SW 1271 (cell line): ENCODE measurements at places on chromosomes 11 and 22.

GRCh38 chr11:72239849-72240460 is 4.0 kb downstream of the PHOX2A start:
- DNase-seq: no peak

DNA sequence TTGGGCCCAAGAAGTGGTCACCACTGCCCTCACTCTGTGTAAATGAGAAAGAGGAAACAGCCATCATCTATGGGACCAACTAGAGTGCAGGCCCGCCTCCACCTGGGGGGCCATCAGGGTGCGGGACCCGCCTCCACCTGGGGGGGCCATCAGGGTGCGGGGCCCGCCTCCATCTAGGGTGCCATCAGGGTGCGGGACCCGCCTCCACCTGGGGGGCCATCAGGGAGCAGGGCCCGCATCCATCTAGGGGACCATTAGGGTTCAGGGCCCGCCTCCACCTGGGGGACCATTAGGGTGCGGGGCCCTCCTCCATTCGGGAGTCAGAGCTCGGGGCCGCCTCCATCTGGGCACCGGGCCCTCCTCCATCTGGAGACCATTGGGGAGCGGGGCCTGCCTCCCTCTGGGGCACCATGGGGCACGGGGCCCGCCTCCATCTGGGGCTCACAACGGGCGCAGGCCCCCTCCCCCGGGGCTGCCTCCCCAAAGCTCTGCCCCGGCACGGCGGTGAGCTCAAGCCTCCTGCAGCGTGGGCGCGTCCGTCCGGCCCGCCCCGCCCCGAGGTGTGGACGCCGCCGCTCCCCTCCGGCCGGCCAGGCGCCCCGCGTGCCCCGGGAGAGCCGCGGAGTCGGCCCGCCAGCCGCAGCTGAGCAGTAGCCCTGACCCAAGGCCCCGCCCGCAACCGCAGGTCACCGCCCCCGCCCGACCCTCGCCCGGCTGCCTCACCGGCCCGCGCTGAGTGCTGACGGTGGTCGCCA is 512 bp downstream of the TOLLIP start:
- DNase-seq: no peak

- DNase-seq: no peak
These were observed 10.4 kb upstream of the SLCO2B1 start for GRCh38 chr11:75140269-75141138.

DNA sequence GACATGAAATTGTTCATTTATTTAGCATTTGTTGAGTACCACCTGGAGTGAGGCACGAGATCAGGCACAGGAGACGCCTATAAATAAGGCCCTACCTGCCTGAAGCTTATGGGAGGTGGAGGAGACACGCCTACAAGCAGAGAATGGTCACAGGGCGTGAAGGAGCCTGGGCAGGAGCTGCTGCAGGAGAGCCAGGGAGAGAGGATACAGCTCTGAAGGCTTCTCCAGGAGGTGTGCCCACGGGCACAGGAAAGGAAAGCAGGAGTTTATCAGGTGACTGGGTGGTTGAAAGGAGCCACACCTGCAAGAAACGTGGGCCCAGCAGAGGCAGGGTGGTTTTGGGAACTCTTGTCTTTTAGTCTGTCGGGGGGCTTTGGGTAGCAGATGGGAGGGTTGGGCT is 70.3 kb downstream of the BMAL1 start:
- no peak for DNase-seq

GRCh38 chr11:125941619-125942611 is 3.9 kb upstream of the VSIG10L2 start:
- DNase-seq: no peak

DNA sequence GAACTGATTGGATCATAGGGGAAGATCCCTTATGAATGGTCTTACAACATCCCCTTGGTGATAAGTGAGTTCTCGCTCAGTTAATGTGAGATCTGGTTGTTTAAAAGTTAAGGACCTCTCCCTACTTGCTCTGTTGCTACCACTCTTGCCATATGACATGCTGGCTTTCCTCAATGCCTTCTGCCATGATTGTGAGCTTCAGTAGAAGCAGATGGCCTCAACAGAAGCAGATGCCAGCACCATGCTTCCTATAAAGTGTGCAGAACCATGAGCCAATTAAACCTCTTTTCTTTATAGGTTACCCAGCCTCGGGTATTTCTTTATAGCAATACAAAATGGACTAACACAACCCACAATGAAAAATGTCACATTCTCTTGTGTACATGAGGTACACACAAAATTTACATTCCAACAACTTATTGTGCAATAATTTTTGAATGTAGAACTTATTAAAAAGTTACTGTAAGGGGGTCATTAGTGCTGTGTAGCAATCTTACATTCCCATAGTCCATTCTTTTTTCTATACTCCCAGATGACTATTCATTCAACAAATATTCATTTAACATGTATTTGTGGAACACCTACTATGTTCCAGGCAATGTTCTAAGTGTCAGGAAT is 10.3 kb downstream of the CYP2R1 start:
- no peak for DNase-seq

GRCh38 chr11:126594921-126595367 is 239.5 kb downstream of the ST3GAL4 start:
- DNase-seq: no peak

DNA sequence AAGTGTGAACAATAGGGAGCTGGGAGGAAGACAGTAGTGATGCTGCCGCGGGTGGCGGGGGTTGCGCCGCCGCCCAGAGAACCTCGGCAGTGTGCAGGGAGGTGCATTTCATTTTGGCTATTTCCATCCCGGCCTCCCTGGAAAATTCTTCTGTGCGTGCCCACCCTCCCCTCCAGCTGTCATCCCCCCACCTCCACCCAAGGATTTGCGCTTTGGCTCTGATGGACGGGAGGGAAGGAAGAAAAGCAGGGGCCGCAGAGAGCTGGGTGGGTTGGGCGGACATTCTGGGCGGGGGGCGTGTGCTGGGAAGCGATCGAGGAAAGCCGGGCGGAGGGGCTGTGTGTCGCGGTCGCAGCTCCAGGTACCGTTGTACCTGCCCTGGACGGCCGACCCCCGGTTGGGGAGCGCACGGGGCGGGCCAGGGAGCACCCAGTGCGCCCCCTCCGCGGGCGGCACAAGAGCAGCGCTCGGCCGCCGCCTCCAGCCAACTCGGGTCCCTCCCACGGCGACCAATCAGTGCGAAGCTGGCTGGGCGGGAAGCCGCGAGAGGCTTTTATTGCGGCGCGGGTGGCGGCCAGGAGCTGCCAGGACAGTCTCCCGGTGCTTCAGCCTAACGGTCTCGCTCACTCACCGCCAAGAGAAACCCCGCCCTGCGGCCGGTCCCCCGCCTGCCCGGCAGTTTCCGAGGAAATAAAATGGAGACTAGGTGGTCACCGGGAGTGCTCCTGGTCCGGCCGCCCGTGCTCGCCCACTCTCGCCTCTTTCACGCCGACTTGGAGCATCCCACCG is 1.6 kb downstream of the NCAM1 start:
- peak; percentile 29 for DNase-seq

GRCh38 chr11:64180891-64181290 is 5.1 kb upstream of the STIP1 start:
- DNase-seq: no peak

- DNase-seq: peak; percentile 23
These were observed 415.1 kb downstream of the ETS1 start for GRCh38 chr11:128172046-128172878.

DNA sequence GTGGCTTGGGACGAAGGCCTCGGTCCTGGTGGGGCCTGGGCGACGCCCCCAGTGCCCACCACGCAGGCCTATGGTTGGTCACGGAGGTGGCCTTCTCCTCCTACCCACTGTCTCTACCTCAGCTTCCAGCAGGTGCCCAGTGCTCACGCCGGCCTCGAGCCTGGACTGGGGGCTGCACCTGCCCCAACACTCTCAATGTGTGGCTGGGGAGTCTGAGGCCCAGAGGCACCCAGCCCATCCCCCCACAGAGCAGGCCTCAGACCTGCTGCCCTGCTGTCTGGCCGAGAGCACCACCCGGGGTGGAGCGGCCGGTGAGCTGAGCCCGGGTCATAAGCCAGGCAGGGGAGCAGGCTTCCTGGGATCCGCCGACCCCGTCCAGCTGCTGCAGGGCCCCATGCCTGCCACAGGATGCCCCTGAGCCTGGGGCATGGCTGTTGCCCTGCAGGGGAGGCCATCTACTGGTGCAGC is 28.6 kb upstream of the MUC5AC start:
- DNase-seq: no peak

GRCh38 chr11:84383576-84383975 is 1097.4 kb upstream of the CCDC90B start:
- DNase-seq: no peak

DNA sequence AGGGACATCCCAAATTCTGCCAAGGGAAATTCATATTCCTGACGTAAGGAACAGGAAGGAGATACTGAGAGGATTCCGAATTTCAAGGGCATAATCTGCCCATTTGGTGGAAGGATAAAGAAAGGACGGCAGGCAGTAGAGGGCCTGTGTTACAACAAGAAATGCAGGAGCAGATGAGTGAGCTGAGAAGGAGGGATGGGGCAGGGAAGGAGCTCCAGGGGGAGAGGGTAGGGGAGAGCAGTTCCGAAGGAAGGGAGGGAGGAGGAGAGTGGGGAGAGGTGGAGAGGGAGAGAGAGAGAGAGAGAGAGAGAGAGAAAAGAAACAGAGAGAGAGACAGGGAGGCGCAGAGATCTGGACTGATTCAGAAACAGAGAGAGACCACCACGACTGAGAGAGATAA is 843 bp downstream of the OPCML start:
- DNase-seq: no peak

- DNase-seq: no peak
These were observed 510.2 kb downstream of the METTL15 start for GRCh38 chr11:28618416-28618815.

DNA sequence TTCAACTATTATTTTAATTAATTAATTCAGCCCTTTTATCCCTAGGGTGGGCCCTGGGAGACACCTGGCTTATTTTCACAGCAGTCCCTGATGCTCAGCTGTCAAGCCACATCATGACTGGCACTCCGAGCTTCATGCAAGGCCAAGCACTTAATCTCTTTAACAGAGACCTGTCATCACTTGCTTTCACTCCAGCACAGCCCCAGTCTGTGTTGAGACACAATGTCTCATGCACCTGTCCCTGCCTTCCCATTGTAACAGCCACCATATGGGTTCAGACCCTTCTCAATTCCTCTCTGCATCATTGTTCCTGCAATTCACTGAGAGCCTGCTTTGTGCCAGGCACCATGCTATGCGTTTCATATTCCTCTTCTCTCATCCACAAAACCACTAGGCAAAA is 222.2 kb upstream of the TENM4 start:
- DNase-seq: no peak

- no peak for DNase-seq
These were observed 144.5 kb downstream of the DBX1 start for GRCh38 chr11:20015529-20016427.

- DNase-seq: no peak
These were observed 13.4 kb upstream of the NECTIN1 start for GRCh38 chr11:119742263-119742861.

GRCh38 chr22:43993072-43993760 is 30.9 kb upstream of the PARVB start:
- no peak for DNase-seq
